Articular chondrocyte of knee joint (primary cell): ENCODE measurements at places on chromosomes 2 and 18. TPM values are rescaled to one million over a fixed set of nuclear protein-coding genes. Genes with fewer than 3 reads are reported as not detected.

Gene CLEC4F
- total RNA-seq = not detected in 2 replicates

Gene FZD7
- total RNA-seq = 11.6 and 16.2 TPM in 2 replicates

Gene RFX8
- 9.0 and 14.4 TPM in 2 replicates for total RNA-seq

Gene NEU2
- total RNA-seq = not detected in 2 replicates

Gene MROH2A
- total RNA-seq = not detected in 2 replicates

Gene ARL6IP6
- 18.3 and 19.8 TPM in 2 replicates for total RNA-seq

Gene DIPK1C
- not detected in 2 replicates for total RNA-seq

Gene STARD6
- 1.2 TPM in 1 of 2 replicates, not detected in the other for total RNA-seq

Gene CDH19
- 0.11 and 0.13 TPM in 2 replicates for total RNA-seq

Gene CHRND
- total RNA-seq = not detected in 2 replicates
